ENCODE measurements at places on chromosomes 7 and 10.

- DNase-seq = no peak
These were observed 5.7 kb downstream of the CALML5 start for GRCh38 chr10:5493691-5494090.

- DNase-seq = no peak
These were observed 214.0 kb upstream of the PRSS58 start for GRCh38 chr7:142471820-142472219.

DNA sequence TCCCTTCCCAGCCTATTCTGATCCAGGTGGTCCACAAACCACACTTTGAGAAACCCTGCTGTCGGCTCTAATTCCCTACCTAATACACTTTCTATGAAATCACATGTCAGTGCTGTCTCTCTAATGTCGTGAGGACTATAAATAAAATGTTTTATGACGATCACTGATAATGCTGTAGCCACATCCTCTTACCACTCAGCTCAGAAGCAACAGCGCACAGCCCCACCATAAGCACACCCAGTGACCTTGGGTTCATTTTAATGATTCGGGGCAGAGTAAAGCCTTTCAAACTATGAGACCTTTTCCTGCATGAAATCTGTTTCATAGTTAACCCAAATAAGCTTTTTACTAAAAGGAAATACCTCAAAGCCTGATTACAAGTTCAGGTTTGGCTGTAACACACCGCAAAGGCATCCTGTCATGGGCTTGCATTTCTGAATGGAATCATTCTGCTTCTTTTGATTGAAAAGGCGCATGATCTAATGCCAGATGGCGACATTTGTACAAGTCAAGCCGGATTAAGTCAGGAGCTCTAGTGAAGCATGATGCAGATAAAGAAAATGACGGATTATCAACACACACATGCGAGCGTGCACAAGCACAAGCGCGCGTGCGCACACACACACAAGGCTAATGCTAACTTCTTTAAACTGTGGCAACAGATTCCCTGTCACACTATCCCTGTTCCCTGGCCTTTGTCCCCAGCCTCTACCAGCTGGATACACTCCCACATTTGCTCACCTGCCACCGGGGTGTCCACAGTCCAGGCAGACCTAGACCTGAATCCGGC lies 180.5 kb upstream of the PDE1C start:
- DNase-seq = no peak

- DNase-seq = no peak
These were observed 19.4 kb upstream of the SH2D4B start for GRCh38 chr10:80518143-80518806.

All from activated CD4-positive, CD25-positive, alpha-beta regulatory T cell (primary cell).